Foreskin keratinocyte (primary cell): ENCODE measurements at places on chromosomes 7 and 10.

- peak; percentile 36 for DNase-seq
These were observed 160.4 kb downstream of the KIF20B start for GRCh38 chr10:89861584-89862301.

GRCh38 chr7:137942484-137943115 lies 59.3 kb downstream of the CREB3L2 start:
- DNase-seq: no peak

DNA sequence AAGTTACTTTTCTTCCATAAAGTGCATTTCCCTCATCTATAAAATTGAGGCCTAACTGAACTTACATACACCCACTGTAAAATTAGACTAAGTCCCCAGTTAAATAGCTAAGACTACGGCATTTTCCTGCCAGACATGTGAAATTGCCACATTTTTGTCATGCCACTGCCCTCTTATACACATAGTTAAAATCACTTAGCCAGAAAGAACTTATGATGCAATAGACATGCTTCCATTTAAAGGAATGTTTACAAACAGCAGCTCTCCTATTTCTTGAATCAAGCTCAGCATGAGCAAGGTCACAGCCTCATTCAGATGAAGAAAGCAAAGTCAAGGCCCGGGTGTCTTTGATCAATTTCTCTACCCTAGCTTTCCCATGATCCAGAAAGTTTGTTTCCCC lies 175.7 kb downstream of the LRRN3 start:
- no peak for DNase-seq

DNA sequence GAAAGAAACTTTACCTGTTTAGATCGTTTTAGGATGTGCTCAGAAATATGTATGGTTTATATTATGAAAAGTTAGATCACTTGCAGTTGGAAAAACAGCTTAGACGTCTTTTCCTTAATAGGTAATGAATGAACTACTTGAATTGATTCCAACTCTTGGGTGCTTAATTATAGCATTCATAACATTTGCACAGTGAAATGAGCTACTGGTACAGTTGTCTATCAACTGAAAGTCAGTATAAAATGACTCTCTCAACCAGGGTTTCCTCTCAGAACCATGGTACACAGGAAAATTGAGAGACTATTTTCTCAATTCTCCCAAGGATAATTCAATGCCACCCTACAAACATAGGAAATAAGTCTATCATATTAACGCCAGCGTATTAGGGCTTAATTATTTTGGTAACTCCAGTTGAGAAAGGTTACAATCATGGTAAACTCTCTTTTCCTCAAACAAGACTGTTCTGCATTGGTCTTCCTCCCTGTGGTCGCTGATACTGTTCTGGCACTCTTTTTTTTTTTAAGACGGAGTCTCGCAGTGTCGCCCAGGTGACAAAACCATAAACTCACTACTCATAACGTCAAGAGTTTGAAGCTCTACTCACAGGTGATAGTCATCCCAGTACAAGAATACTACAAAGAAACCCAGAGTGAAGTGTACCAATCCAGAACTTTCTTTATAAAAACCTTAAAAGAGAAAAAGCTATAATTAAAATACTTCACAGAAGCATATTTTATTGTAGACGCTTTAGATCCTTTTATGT lies 2.0 kb downstream of the ANLN start:
- peak; percentile 54 for DNase-seq

- no peak for DNase-seq
These were observed 31.6 kb upstream of the CCDC71L start for GRCh38 chr7:106692450-106693051.

- peak; percentile 64 for DNase-seq
These were observed 101.7 kb downstream of the HOXA1 start for GRCh38 chr7:26993816-26994810.

DNA sequence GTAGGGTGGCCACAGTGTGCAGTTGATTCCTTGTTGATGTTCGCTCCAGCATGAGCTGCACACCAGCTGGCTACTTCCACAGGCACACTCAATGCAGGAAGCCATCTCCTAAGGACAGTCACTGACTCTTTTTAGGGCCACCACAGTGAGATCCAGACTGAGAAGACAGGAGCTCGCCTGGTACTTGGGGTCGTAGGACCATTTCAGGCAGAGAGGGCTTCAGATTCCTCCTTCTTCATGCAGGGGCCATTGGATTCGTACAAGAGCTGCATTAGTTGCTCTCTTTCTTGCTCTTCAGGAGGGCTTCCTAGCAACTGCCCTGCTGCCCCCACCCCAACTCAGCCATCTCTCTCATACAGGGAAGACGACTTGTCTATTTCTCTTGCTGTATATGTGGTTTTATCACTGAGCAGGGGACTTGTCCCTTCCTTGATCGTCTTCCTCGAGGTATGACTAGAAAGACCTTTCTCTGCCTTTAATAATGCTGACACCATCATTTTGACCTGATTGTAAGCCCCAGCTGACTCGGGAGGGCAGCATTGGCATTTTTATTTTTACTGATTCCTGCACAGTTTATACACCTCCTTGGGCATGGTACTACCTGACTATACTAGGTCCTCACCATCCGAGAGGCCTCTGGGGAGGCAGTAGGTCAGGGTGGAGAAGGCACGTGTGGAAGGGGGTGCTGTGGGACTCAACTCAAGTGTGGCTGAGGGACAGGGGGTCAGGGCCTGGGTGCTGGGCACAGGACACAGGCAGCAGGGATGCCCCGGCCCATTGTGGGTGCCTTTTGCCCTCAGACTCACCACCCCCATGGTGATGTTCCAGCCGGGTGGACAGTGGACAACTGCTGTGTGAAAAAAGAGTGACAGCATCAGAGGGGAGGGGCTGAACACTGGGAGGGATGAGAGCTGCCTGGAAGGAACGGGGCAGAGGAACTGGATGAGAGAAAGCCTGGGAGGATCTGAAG lies 136.7 kb upstream of the ZNF746 start:
- no peak for DNase-seq

DNA sequence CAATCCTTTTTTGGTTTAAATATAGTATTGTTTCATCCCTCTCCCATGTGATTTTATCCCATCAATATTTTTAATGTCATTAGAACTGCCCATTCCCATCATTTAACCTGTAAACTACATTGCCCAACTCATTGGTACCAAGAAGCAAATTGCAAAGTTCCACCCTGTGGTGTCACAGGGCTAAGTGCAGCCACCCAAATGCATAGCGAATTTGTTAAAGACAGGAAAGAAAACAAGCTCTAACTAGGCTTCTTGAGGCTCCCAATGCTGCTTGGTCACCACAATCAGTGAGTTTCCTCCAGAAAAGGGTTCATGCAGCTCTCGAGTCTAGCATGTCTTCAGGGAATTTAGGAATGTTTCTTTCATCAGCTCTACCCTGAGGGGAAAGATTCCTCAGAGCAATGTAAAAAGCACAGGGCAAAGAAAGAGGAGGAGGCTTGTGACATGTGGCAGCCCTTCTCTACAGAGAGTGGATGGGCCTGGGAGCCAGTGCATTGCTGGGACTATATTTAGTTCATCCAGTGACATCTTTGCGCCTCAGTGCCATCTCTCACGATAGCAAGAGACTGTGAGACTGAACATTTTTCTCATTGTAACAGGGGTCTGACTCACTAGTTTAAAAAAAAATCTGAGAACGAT lies 58.1 kb downstream of the CAV1 start:
- DNase-seq: no peak

GRCh38 chr10:24681572-24682088 lies 42.1 kb downstream of the ARHGAP21 start:
- peak; percentile 6 for DNase-seq

DNA sequence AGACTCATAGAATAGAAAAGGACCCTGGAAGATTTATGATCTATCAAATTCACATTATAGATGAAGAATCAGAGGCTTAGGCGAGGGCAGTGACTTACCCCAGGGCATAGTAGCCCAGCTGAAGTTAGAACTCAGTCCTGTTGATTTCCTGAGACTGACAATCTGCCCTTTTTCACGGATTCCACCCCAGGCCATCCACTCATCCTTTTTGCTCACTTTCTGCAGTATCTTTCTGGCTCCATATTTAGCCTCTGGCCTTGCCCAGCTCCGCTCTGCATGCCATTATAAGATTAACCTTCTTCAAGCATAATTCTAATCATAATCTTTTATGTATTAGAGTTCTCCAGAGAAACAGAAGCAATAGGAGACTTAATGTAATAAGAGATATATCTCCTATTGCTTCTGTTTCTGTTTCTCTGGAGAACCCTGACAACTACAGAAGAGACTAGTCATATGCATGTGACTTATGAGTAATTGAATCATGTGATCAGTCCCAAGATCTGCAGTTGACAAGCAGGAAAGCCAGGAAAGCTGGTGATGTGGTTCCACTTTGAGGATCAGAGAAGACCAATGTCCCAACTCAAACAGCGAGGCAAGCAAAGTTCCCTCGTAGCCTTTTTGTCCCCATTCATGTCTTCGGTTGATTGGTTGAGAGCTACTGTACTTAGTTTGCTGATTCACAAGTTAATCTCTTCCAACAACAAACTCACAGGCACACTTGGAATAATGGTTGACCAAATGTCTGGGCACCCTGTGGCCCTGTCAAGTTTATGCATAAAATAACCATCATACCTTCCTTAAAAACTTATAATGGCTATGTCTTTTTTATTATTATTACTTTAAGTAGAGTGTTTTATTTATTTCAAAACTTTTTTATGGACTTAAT lies 412.1 kb downstream of the SUGCT start:
- DNase-seq: peak; percentile 62

DNA sequence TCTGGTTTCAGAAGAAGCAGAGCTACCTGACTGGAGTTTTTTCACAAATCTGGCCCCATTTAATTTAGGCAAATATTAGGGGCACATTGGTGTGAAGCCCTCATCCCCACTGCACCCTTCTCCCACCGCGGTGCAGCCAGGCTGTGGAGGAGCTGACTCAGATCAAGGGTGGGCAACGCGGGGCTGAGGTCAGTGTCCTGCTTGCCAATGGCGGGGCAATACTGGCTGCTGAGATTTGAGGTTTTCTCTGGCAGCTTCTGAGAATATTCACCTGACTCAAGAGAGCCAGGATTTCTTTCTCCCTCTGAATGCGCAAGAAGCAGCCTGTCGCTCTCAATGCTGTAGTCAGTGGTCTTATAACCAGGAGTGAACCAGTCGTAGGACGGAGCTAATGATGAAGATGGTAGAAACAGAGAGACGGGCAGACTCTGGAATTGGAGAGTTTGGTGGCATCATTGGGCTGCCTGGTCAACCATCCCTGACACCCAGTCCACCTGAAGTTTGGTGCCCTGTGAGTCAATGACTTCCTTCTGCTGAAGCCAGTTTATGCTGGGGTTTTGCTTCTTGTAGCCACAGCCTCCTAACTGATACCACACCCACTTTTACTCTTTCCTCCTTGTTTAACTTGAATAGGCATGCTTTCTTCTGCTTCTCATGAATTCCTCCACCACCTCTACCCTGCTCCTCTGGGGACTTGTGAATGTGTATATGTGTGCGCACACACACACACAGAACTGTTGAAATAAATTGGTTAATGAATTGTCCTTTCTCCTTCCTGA lies 123.7 kb upstream of the CTBP2 start:
- DNase-seq: no peak

GRCh38 chr10:11789306-11789705 lies 33.9 kb upstream of the PROSER2 start:
- no peak for DNase-seq

DNA sequence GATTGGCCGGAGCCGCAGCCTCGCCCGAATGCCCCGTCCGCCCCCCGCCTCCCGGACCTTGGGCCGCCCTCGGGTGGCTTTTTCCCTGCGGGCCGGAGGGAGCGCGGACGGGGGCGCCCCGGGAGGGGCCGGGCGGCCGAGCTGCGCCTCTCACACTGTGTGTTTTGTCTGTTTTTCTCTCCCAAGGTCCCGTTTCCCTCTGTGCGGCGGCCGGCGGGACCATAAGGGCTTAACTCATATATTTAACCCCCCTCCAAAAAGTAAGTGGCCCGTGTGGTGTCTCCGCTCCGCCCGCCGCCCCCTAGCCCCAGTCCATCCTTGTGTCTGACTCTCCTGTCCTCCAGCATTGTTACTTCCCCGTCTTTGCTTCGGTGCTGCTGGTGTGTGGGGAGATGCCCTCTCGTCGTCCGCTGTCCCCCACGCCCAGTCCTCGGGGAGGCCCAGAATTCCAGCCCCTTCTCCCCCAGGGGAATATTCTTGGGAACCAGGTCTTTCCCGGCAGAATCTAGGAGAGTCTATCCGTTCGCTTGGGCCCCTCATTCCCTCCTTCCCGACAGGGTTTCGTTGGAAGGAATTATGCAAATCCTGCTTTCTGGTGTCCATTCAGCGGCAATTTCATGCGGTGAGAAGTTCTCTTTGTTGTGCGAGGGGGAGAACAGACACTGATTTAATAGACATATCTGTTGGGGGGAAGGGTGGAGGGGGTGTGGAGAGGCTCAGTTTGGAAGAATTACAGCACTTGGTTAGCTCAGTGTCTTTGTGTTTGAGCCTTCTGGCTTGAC lies 1.3 kb downstream of the LCOR start:
- no peak for DNase-seq

GRCh38 chr10:124611738-124612137 lies 132.4 kb downstream of the FAM53B start:
- no peak for DNase-seq

GRCh38 chr7:48837266-48837665 lies 87.1 kb upstream of the CDC14C start:
- no peak for DNase-seq

DNA sequence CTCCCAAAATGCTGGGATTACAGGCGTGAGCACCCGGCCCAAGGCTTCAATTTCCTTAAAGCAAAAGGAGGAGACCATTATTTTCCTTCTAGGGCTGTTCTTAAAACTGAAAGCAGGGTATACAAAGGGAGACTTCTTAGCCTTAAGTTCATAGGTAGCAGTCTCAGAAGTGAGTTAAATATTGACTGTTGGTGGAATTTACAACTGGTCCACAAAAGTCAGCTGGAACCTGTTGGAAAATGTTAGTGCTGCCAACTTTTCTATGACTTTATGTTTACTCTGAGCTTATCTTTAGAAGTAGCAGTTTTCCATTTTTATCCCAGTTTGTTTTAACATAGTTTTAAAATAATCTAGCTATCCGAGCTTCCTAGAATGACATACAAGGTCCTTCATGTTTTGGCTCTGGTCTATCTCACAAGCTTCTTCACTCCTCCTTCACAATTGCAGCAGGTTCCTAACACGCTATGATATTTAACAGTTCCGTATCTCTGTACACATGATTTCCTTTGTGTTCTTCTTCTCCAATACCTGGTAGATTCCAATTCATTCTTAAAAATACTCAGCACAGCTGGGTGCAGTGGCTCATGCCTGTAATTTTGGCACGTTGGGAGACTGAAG lies 3.3 kb downstream of the SLC26A3 start:
- no peak for DNase-seq
